ENCODE measurements at places on chromosomes 7 and 10.

- no peak for DNase-seq
Measured at GRCh38 chr7:41436139-41436538, 266.8 kb downstream of the INHBA start.

- no peak for DNase-seq
Measured at GRCh38 chr7:90551036-90551435, 45.1 kb upstream of the CDK14 start.

DNA sequence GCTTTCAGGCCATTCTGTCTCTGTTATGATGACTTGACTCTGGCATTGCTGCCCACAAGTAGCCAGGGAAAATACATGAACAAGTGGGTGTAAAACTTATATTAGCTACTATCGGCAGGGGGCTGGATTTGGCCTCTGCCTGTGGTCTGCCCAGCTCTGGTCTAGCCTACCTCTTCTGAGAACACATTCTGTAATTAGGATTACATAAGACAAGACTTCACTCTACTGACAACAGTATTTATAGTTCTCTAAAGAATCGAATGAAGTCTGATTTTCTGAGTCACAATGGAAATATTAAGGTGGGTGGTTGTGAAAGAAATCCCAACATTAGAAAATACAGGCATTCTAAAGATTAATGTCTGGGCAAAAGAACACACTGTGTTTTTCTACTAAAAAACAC, 55.5 kb downstream of the DLD start:
- peak; percentile 70 for DNase-seq

- DNase-seq, result no peak
Measured at GRCh38 chr7:97094284-97094930, 23.1 kb upstream of the SDHAF3 start.

DNA sequence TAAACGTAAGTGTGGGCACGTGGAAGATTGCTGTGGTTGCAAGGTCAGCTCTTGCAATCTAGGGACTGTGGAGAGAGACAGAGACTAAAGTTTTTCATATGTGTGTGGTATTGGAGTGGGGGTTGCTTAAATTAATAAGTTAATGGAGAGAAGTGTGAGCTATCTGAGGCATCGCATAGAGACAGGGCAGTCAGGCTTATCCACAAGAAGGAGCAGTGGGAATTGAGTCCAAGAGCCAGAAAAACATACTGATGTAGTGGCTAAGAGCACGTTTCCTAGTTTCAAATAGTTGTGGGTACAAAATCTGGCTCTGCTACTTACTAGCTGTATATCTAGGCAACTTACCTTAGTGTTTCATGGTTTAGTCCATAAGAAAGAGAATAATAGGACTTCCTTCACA, 65.8 kb downstream of the SORCS3 start:
- no peak for DNase-seq

- peak; percentile 91 for DNase-seq
Measured at GRCh38 chr10:88165849-88166271, 302.4 kb downstream of the PTEN start.

- no peak for DNase-seq
Measured at GRCh38 chr7:28311670-28312069, 100.6 kb upstream of the CREB5 start.

GRCh38 chr7:83347945-83348444, 185.3 kb upstream of the PCLO start:
- peak; percentile 70 for DNase-seq

GRCh38 chr10:132399117-132400035, 2.4 kb downstream of the PWWP2B start:
- no peak for DNase-seq

DNA sequence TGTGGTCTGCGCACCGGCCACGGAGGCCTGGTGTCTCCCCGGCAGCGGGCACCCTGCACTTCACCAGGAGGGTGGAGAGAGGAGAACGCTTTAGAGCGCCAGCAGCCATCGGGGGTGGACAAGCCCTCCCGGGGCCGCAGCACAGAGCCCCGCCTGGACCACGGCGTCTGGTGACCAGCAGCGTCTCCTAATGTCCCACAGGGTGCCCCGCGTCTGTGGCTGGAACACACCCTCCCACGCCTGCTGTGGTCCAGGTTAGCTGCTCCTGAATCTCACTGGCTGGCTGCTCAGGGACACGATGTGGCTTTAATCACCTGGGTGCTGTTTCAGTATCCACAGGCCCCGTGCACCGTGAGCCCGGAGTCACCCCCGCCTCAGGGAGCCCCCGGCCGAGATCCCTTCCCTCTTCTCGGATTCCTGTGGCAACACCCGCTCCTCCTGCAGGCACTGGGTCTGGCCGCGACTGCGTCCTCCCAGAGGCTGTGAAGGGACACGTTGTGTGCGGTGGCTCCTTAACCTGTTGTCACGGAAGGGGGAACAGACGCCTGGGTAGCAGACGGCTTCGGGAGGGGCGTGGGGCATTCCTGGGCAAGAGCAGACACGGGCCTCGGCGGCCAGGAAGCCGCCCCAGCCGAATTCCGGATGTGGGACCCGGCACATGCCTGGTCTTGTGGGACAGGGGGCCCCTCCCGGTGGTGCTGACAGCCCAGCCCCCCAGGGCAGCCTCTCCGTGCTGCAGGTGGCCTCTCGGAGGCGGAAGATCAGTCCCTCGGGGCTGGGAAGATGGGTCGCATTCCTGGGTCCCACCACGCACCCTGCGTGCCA, 78.9 kb downstream of the FOXL3 start:
- no peak for DNase-seq

DNA sequence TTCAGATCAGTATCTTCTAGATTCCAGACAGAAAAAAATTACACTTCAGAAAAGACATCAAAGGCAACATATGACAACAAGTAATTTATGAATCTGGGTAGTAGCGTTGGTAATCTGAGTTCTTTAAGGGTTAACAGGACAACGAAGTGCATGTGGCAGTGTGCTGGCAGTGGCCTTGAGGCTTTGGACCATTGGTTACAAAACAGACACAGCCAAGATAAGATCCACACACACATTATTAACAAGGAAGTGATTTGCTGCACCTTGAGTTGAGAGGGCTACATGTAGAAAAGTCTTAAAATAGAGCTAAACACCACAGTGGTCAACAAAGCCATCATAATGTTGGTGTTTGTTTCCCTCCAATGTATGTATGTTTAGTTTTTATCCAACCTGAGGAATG, 40.6 kb downstream of the AKR1D1 start:
- DNase-seq, result no peak

- DNase-seq, result no peak
Measured at GRCh38 chr7:104444017-104444416, 115.6 kb downstream of the LHFPL3 start.

DNA sequence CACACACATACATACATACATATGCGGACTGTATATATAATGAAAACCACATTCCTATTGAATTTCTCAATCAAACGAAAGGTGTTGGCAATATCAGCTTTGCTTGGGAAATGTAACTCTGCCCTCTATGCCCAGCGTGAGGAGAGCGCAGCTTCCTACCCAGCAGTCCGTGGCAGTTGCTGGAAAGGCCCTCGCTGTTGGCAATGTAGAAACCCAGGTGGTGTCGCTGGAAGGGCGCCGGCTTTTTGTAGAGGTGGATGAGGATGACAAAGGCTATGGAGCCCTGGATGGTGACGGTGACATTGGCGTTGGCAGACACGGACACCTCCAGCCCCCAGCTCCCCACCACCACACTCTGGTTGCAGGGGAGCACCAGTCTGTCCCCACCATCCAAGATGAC, 100.9 kb downstream of the ITIH5 start:
- no peak for DNase-seq

- no peak for DNase-seq
Measured at GRCh38 chr7:136179851-136180721, 202.9 kb upstream of the MTPN start.

DNA sequence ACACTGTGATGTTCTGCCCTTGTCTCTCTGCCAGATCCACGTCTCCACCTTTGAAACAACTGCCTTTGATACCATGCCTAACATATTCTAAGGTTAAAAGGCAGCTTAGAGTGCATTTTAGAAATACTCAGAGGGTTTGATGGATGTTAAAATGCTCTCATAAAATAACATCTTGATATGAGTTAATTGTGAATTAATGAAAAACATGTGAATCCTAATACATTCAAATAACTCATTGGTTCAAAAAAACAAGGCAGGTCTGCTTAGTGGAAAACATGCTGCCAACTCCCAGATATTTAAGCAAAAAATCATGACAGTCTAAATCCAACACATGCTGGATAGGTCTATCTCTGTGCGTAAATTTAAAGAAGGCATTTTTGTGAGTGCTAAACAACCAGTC, 291.8 kb downstream of the AHR start:
- DNase-seq, result peak; percentile 56

DNA sequence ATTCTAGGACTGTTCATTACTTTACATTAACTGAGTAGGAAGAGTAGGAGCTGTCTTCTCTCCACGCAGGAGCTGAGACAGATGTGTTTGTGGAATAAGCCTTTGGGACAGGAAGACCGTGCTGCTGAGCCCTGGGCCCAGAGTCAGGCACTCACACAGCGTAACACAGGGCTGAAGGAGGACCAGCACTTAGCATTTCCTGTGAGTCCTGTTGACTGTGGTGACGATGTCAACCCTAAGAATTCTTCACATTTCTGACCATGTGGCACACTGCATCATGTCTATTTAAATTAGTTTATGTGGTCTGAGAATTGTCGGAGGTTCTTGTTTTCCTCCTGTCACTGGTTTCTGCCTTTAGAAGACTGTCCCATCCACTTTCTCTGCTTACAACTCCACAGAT, 117.2 kb downstream of the PIP4K2A start:
- DNase-seq, result no peak

- no peak for DNase-seq
Measured at GRCh38 chr10:85098835-85099521, 770.6 kb downstream of the CCSER2 start.

DNA sequence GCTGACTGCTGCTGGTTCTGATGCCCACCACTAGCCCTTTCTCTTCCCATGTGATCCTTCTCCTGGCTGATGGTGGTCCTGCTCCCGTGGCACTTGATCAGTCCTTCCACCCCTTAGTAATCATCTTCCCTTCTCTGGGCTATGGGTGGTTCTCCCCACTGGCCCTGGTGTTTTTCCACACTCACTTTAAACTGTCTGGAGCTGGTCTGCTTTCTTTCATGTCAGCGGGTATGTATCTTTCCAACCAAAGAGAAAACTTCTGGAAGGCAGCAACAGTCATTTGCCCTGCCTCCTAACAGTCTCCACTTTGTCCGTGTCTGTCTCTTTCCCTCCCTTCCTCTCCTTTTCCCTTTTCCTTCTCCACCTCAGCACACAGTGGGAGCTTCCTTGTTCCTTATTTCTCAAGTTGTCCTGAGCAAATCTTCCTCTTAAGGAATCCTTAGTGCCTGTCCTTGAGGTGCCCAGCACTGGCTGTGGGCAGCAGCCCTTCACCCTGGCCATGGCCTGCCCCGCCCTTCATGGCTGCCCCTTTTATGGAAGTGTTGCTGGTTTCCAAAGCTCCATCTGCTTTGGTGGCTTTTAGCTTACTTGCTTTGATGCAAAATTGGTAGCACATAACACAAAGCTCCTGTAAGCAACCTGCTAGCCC, 189.0 kb downstream of the TCF7L2 start:
- DNase-seq, result no peak

DNA sequence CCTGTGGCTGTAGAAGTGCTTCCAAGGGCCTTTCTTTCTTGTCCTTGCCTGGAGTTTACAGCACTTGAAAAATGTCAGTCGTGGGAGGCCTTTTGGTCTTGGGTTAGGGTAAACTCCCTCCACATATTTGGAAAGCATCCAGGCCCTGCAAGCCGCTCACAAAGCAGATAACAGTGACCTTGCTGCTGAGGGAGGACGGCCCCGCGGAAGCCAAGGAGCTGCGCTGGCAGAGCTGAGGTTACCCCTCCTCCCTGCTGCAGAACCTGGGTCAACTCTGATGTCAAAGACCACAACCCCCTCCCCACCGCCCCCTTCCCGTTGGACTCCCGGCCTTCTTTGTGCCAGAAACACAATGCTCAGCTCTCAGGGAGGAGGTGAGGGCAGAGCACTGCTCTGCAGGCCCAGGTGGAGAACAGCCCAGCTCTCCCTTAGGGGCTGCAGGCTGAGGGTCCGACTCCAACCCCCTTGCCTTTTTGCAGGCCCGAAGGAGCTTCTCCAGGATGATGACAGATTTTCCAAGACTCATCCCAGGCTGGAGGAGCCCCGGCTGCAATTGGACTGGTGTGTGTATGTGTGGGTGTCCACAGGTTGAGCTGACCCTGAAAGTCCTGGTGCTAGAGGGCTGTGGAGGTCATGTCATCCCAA, 957.6 kb upstream of the ZNF722 start:
- no peak for DNase-seq

GRCh38 chr10:119119400-119119799, 15.5 kb downstream of the DENND10 start:
- no peak for DNase-seq

GRCh38 chr7:152733286-152733934, 26.1 kb upstream of the ACTR3B start:
- DNase-seq, result no peak

- DNase-seq, result no peak
Measured at GRCh38 chr7:102295346-102296178, 8.9 kb downstream of the SH2B2 start.

- DNase-seq, result no peak
Measured at GRCh38 chr10:80701706-80702105, 164.0 kb downstream of the SH2D4B start.

DNA sequence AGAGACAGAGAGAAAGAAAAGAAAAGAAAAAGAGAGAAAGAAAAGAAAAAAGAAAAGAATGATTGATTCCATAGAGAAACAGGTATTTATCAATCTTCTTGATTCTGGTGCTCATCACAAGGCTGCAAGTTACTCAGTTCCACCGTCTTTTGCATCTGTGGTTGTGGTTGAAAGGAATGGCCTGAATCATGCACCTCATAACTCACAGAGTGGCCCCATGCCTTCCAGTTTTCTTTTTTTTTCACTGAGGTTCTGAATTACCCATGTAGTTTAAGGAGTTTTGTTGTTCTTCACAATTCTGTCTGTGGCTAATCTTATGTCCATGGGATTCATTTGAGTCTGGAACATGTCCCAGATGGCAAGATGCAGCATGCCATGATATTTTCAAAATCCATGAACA, 156.0 kb downstream of the ZNF33B start:
- DNase-seq, result peak; percentile 19

DNA sequence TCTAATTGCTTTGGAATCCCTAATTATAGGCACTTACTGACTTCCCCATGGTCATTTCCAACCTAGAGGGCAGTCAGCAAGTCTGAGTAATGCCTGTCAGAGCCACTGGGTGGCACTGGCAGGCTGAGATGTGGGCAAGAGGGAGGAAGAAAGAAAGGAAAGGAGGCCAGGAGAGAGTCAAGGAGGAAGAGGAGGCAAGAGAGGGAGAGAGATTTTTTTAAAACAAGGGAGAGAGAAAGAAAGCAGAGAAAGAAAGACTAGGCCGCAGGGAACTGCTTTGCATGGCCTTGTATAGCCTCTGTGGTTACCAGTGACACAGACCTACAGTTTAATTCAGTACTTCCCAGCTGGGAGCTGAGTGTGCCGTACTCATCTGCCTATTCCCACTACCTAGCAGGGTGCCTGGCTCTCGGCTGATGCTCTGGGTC, 210.4 kb upstream of the ADO start:
- peak; percentile 76 for DNase-seq

- DNase-seq, result peak; percentile 80
Measured at GRCh38 chr7:7221599-7222038, 39.3 kb downstream of the C1GALT1 start.

- DNase-seq, result no peak
Measured at GRCh38 chr7:31309407-31309806, 31.1 kb downstream of the NEUROD6 start.
